Activated T-cell treated with anti-CD3 and anti-CD28 coated beads, Interleukin-2, amount 50 U/mL, for 1 hour (primary cell): ENCODE measurements at places on chromosomes 1 and 21.

GRCh38 chr1:62438163-62438562 is 1.3 kb downstream of the USP1 start:
- no peak for DNase-seq

- DNase-seq: no peak
These were observed 26.4 kb downstream of the ABCA4 start for GRCh38 chr1:94094469-94095111.

DNA sequence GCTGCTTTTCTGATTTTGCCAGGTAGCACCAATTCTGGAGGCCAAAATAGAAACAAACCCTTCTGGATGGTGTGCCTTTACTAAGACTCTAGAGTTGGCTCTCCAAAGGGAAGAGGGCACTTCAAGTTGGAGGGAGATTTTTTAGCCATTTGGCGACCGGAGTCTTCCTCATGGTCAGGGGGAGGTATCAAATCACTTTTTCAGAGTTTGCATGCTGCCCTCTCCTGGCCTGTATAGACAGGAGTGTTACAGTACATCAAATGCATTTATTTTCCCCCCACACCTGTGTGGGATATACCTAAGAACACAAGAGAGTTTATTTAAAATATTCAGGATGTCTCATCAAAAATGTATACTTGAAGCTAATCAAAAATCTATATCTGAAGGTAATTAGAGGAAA is 3.2 kb downstream of the GREM2 start:
- no peak for DNase-seq

- DNase-seq: no peak
These were observed 36.9 kb upstream of the DISP1 start for GRCh38 chr1:222777977-222778376.

DNA sequence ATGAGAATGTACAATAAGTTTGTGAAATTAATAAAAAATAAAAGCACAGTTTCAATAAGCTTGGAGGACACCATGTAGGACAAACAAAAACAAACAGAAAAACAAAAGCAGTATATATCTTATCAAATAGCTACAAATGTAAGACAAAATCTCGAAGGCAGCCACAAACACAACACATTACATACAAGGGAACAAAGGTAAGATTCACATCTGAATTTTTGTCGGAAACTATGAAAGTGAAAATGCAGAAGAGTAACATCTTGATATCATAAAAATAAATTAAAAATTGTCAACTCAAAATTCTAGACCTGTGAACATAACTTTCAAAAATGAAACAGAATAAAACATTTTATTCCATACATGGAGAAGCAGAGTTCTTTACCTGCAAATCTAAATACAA is 1049.5 kb upstream of the ADGRL2 start:
- no peak for DNase-seq

- no peak for DNase-seq
These were observed 79.4 kb downstream of the S1PR1 start for GRCh38 chr1:101316256-101316655.

- no peak for DNase-seq
These were observed 12.8 kb upstream of the IFI44L start for GRCh38 chr1:78607334-78607927.

GRCh38 chr1:183180218-183180617 is 5.8 kb upstream of the LAMC2 start:
- no peak for DNase-seq

DNA sequence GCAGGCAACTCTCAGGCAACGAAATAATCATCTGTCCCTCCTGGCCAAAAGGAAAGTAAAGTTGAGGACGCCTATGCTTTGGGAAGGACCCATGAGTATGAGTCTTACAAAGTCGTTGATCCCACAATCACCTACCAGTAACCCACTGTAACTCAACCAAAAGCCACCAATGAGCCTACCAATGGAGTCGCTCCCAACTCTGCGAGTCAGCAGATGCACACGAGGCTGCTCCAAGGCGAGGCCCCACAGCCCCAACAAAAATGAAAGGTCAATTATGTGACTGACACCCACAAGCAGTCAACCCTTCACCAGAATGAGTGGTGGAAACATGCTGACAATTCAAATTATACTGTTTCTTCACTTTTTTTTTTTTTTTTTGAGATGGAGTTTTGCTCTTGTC is 12.0 kb downstream of the SETD4 start:
- no peak for DNase-seq

DNA sequence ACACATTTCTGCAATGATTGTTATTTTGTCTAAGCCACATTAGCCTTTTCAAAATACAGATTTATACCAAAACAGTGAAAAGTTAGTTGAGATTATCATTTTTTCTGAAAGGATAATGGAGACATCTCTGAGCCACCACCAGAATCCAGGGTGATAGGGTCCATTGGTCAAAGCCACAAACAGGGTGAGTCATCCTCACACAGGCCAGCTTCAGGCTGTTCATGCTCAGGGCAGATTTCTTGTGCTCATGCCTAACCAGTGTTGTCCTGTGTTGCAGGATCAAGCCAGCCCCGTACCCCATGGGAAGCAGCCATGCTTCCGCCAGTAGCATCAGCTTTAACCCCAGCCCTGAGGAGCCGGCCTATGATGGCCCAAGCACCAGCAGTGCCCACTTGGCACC is 13.4 kb downstream of the ELOA start:
- no peak for DNase-seq

DNA sequence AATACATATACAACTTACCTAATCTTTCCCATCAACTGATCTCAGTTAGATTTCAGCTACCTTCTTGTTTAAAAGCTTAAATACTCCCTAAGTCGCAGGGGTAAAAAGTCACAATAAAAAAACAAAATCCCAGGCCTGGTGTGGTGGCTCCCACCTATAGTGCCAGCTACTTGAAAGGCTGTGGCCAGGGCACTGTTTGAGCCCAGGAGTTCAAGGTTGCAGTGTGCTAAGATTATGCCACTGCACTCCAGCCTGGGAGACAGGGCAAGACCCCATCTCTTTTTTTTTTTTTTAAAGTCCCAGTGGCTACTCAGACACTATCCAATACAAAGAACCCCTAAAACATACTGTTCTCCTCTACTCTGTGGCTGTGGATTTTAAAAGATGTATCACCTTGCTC is 228.3 kb downstream of the DENND1B start:
- no peak for DNase-seq

DNA sequence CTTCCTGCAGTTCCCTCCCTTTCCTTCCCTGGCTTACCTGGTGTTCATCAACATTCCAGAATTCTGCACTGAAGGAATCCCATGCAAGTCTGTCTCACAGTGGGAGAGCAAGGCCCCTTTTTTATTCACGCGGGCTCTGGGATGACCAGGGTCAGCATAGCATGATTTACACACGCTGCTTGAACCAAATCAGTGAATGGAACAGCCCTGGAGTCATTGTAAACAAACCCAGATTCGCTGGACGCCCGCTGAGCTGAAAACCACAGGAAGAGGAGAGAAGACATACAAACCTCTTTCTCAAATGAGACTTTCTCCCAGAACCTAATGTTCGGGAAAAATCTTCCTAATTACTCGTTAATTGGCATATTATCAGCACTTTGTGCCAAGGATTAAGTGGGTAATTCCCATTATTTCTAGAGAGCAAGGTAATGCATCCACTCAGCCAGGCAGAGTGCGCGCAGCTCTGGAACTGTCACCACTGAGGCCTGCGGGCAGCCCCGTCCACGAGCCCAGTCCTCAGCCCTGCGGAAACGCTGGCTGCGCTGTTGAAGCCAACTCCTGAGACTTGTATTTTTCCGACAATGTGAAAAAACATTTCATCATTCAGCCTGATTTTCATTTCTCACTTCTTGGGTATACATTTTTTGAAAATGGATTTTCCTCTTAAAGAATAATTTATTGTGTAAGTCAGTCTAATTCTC is 140.0 kb downstream of the ETS2 start:
- no peak for DNase-seq

GRCh38 chr1:159008744-159009188 is 941 bp upstream of the IFI16 start:
- DNase-seq: peak; percentile 25

GRCh38 chr1:164635803-164636731 is 77.1 kb downstream of the PBX1 start:
- DNase-seq: no peak

DNA sequence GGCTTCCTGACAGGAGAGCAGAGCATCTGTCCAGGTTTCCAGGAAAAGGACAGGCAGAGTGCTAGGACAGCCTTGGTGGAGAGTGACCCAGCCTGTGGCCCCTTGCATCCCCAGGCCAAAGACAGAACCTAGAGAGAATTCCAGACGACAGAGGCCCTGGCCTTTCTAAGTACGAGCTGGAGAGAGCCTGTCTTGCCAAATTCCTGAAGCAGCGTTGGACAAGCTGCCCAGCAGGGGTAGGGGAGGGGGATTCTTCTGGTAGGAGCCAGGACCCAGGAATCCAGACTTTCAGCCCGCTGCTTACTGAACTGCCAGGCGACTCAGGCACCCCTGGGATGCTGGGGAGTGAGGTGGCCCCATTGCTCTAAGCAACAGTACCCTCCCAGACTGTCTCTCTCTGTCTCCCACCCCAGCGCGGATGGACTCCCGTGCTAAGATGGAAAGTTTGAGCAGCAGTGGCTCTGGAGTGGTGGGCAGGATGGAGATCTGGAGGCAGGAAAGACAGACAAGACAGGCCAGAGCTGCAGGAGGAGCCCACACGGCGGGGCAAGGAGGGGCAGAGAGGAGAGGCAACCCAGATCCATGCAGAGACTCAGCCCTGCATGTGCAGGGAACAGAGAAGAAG is 8.8 kb upstream of the PEAR1 start:
- DNase-seq: no peak

GRCh38 chr21:39016740-39017315 is 166.4 kb downstream of the PSMG1 start:
- no peak for DNase-seq

DNA sequence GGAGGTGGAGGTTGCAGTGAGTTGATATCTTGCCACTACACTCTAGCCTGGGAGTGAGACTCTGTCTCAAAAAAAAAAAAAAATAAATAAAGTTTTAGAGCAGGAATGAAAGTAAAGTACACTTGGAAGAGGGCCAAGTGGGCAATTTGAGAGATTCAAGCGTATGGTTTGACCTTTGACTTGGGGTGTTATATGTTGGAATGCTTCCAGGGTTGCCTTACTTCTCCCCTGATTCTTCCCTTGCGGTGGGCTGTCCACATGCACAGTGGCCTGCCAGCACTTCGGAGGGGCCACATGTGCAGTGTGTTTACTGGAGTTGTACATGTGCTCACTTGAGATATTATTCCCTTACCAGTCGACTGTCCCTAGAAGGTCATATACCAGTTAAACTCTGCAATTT is 295.5 kb upstream of the PROX1 start:
- DNase-seq: no peak

DNA sequence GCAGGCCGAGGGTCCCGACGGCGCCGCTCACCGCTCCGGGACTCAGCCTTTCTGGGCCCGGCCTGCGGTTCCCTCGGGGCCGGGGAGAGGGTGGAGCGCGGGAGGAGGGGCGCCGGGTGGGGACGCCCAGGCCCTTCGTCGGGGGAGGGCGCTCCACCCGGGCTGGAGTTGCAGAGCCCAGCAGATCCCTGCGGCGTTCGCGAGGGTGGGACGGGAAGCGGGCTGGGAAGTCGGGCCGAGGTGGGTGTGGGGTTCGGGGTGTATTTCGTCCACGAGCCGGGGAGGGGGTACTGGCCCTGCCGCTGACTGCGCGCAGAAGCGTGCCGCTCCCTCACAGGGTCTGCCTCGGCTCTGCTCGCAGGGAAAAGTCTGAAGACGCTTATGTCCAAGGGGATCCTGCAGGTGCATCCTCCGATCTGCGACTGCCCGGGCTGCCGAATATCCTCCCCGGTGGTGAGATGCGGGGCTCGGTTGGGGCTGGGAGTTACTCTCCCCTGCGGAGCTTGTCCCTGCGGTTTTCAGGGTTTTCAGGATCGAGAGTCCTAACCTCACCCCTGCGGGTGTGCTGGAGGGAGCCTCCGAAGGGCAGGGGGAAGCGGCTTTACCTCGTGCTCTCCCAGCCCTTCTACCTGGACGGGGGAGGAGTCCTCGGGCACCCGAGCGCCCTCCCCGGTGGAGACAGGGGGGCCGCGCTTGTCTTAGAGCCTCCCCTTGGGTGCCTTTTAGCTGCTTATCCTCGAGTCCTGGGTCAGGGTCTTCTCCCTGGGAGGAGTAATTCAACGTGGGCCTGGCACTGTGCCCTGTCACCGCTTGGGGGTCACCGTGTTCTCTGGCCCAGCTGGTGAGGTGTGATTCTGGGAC is 2.1 kb downstream of the SAMD11 start:
- no peak for DNase-seq

DNA sequence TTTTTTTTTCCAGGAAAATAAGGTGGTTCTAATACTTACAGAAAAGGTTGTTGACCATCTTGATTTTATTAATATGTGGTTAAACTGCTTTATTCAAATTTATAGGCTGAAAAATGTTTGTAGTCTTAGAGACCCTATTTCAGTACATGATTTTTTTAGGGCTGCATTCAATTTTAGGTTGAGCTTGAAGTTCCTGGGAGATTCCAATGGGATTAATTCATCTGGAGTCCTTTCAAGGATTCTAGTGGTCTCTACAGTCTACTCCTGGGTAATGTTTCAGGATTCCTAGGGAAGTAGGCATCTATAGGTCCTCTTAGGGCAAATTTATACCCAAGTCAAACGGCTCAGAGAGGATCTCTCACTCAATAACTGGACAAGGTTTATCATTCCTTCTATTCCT is 126.7 kb downstream of the HMCN1 start:
- DNase-seq: no peak

- no peak for DNase-seq
These were observed 367.1 kb upstream of the ADGRL4 start for GRCh38 chr1:79373481-79374125.

GRCh38 chr1:211610779-211611556 is 32.0 kb upstream of the SLC30A1 start:
- no peak for DNase-seq

DNA sequence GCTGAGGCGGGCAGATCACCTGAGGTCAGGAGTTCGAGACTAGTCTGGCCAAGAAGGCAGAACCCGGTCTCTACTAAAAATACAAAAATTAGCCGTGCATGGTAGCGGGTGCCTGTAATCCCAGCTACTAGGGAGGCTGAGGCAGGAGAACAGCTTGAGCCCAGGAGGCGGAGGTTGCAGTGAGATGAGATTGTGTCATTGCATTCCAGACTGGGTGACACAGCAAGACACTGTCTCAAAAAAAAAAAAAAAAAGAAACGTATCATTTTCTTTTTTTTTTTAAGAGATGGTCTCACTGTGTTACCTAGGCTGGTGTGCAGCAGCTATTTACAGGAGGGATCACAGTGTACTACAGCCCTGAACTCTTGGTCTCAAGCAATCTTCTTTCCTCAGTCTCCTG is 47.3 kb downstream of the ITGB3BP start:
- no peak for DNase-seq

- peak; percentile 16 for DNase-seq
These were observed 113.7 kb upstream of the SLC35F3 start for GRCh38 chr1:233790662-233791371.

DNA sequence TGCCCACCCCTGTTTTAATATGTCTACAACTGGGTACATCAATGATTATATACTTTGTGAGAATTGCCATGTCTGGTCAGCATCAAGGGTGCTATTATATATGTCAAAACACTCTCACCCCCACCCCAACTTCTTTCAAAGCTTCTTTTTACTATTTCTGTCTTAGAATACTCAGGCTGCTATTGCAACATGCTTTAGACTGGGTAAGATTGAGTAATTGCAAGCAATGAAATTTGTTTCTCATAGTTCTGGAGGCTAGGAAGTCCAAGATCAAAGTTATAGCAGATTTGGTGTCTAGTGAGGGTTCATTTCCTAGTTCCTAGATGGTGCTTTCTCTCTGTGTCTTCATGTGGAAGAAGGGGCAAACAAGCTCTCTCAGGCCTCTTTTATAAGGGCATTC is 100.5 kb upstream of the KCNK1 start:
- no peak for DNase-seq

GRCh38 chr1:80523861-80524260 is 1276.9 kb upstream of the ADGRL2 start:
- DNase-seq: no peak
